ENCODE measurements at places on chromosomes 2 and 18.

GRCh38 chr2:96537066-96537733 is 648 bp downstream of the ARID5A start:
- H3K36me3 ChIP-seq = no peaks in the 10 kb centered on the region
- H3K27ac ChIP-seq = peak overlapping the region; percentile 98
- H3K4me1 ChIP-seq = peaks cover 91% of the 10 kb centered on the region
- H3K4me3 ChIP-seq = peak overlapping the region; percentile 82
- peak; percentile 87 for DNase-seq

DNA sequence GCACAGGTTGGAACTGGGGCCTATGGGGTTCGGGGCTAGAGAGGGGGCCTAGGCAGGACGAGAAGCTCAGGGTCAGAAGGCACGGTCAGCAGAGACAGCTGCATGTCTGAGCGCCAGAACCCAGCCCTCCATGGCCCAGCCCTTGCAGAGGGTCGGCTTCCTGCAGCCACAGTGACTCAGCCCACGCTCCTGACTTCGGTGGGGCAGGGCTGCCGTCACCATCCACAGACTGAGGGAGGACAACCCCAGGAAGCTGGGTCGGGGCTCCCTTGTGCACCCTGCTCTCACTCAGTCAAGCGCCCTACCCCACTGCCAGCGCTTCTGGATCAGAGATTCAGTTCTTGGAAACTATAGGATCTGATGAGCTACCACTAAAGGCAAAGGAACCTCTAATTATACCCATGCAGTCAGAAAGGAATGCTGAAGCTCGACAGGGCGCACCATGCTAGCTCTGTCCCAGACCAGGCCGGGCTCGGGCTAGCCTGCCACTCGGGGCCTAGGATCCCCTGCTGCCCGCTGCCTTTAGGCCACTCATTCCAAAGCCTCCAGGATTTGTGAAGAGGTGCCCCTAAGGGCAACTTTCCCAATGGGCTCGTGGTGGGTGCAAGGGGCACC is 3.0 kb downstream of the ACTR1B start:
- H3K4me3 ChIP-seq = no peak overlapping the region
- H3K27ac ChIP-seq = no peak overlapping the region
- peaks cover 42% of the 10 kb centered on the region for H3K4me1 ChIP-seq

- no peak overlapping the region for H3K27ac ChIP-seq
- peak; percentile 4 for DNase-seq
- no peaks in the 10 kb centered on the region for H3K4me1 ChIP-seq
- H3K36me3 ChIP-seq = no peaks in the 10 kb centered on the region
- H3K4me3 ChIP-seq = no peak overlapping the region
Measured at GRCh38 chr2:16162491-16163040, 222.2 kb downstream of the MYCN start.

DNA sequence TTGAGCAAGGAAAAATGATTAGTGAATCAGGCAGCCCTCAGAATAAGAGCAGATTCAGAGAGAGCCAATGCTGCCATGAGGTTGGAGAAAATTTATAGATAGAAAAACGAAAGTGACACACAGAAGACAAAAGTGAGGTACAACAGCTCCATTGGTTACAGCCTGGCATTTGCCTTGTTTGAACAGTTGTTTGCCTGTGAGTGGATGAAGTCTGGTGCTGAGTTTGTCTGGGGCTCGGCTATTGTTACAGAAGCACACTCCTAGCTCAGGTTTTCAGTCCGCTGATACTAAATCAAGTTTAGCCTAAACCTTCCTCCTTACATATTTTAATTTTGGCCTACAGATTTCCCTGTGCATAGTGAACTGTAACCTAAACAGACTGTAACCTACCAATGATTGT is 387.8 kb upstream of the RAB12 start:
- DNase-seq = no peak
- no peaks in the 10 kb centered on the region for H3K4me1 ChIP-seq
- H3K27ac ChIP-seq = no peak overlapping the region
- no peaks in the 10 kb centered on the region for H3K27me3 ChIP-seq

- H3K27ac ChIP-seq = no peak overlapping the region
- no peaks in the 10 kb centered on the region for H3K36me3 ChIP-seq
- no peak overlapping the region for H3K4me3 ChIP-seq
- no peaks in the 10 kb centered on the region for H3K4me1 ChIP-seq
Measured at GRCh38 chr18:74512321-74513053, 16.3 kb downstream of the CNDP2 start.

DNA sequence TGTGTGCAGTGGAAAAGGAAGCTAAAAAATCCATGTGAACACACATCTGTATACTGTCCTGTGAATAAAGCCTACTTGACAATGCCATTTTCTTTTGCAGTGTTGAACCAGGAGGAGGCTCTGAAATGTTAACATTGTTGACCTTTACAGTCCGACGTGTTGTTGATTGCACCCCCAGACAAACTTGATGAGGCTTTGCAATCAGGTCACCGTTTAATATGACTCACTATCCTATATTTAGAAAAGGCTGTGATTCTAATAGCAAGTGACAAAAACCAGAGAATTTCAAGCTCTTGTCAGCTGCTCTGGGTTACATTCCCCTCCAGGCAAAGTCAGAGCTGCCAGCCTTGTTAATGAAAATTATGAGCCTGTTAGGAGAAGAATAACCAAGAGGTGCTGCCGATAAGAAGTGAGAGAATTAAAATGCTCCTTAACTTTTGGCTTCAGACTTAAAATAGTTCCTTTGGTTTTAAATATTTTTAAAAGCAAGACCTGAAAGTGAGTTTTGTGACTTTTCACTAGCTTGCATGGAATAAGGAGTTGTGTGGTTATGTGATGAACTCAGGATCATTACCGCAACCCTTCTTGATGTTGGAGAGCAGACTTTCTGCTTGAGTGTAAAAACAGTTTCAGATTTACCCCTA is 162.1 kb downstream of the QPCT start:
- DNase-seq = no peak
- no peaks in the 10 kb centered on the region for H3K36me3 ChIP-seq
- no peaks in the 10 kb centered on the region for H3K27me3 ChIP-seq
- H3K27ac ChIP-seq = no peak overlapping the region

GRCh38 chr2:110852051-110852450 is 119.7 kb downstream of the ACOXL start:
- H3K4me1 ChIP-seq = peaks cover 4% of the 10 kb centered on the region
- H3K36me3 ChIP-seq = no peaks in the 10 kb centered on the region
- DNase-seq = no peak
- no peak overlapping the region for H3K27ac ChIP-seq
- H3K4me3 ChIP-seq = no peak overlapping the region
- no peaks in the 10 kb centered on the region for H3K27me3 ChIP-seq

GRCh38 chr18:39230086-39230803 is 1664.6 kb upstream of the CELF4 start:
- H3K27ac ChIP-seq = no peak overlapping the region
- DNase-seq = no peak
- no peaks in the 10 kb centered on the region for H3K36me3 ChIP-seq
- H3K4me1 ChIP-seq = no peaks in the 10 kb centered on the region
- no peaks in the 10 kb centered on the region for H3K27me3 ChIP-seq
